ENCODE measurements at places on chromosomes 3 and 15.
A peak's percentile ranks its signal among the peaks of the same experiment; 100 is the strongest.

- peak; percentile 73 for DNase-seq
These were observed 51.7 kb downstream of the CRYGS start for GRCh38 chr3:186492385-186492984.

GRCh38 chr15:24956111-24956838 is 1.5 kb downstream of the SNRPN start:
- DNase-seq = peak; percentile 81

DNA sequence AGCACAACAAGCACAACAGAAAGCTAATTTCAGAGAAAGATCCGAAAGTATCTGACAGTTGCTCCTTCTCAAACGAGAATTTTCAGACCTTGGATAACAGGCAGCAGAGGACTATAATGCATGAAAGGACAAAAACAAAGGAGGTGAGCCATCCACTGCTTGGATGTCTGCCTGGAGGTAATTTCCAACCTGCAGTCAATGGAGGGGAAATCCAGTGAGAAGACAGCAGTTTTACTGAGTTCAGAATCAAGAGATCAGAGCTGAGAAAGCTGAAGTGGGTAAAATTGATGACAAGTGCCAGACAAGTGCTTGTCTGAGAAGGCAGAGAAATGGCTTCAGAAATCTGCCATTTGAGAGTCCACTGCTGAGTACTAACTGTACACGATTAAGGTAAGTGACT is 22.1 kb downstream of the UBE3A start:
- DNase-seq = no peak

DNA sequence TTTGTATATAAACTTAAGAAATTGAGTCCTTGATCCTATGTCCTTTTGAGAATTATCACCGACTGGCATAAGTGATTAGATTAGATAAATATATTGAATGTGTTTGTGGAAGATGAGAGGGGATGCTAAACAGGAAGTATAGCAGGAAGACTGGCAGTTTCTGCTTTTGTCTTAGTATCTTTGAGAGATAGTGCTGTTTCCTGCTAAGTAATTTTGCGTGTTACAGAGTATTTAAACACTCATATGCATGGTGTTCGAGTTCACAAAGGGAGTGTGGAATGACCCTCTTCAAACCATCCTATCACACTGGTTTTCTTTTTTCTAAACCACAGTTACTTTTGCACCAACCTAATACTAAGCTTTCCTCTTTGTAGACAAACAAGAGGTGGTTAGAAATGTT is 106.0 kb downstream of the KLHL25 start:
- DNase-seq = no peak

GRCh38 chr3:53191836-53192480 is 30.9 kb downstream of the PRKCD start:
- DNase-seq = no peak

- no peak for DNase-seq
These were observed 468.6 kb upstream of the AGTR1 start for GRCh38 chr3:148229107-148229506.

GRCh38 chr3:178498871-178499270 is 37.4 kb upstream of the KCNMB2 start:
- no peak for DNase-seq

DNA sequence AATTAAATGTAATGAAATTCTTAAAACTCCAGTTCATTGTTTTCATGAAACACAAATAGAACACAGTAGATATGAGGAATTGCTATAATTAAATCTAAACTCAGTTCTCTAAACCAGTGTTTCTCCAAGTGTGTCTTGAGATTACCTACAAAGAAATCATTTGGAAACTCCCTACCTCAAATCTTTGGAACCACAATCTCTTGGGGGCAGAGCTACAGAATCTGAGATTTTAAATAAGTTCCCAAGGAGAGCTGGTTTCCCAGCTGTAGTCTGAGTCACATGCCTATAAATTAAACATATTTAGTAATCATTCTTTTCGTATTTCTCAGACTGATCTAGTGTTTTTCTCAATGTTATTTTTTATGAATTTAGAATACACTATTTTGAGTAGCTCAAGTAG is 17.0 kb upstream of the ACTC1 start:
- DNase-seq = no peak

GRCh38 chr3:68648494-68648893 is 283.9 kb downstream of the TAFA4 start:
- DNase-seq = no peak

- no peak for DNase-seq
These were observed 27.6 kb downstream of the TKT start for GRCh38 chr3:53227993-53228885.

DNA sequence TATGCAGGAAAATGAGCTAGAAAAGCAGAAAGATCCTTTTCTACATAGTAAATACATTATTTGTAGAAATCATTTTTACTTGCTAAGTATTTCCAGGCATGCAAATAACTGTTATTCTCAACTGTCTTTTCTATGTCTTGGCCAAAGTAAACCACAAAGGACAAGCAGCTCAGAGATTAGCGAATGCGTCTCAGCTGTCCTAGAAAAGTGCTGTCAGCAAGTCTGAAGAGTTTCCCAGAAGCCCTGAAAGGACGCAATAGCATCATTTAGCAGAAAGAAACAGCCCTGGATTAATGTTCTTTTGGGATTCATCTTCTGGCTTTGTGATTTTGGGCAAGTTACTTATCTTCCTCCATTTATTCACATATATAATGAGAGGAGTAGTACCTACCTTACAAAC is 100.3 kb downstream of the ZIC1 start:
- no peak for DNase-seq

- no peak for DNase-seq
These were observed 339.7 kb upstream of the NR2F2 start for GRCh38 chr15:95990833-95991232.

DNA sequence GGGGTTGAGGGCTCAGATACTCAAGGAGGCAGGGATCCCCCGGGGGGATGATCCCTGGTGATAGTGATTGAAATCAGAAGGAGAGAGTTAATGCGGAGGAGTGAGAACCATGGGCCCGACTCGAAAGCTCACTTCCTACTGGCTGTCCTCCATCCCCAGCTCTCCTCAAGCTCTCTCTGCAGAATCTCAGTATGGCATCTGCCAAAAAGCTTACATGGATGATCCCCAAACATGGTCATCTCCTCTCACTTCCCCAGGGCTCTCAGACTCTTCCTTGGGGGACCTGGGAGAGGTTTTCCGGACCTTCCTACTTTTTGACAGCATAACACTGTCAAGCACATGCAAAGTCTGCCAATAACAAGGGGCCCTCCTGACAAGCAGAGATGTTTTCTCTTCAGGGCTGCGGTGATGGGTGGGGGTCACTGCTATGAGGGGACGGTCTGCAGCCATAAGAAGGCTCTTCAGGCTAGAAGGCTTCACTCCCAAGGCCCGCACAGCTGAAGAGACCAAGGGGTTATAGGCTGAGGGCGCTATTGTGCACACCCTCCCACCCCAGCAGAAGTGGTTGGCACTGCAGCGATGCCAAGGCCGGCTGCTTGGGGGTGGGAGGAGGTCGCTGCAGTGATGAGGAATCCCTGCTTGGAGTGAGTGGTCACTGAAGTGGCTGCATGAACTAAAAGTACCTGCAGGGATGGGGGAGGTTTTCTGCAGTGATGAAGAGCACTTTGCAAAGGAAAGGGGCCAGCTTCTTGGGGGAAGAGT is 828 bp upstream of the VWA5B2 start:
- no peak for DNase-seq

DNA sequence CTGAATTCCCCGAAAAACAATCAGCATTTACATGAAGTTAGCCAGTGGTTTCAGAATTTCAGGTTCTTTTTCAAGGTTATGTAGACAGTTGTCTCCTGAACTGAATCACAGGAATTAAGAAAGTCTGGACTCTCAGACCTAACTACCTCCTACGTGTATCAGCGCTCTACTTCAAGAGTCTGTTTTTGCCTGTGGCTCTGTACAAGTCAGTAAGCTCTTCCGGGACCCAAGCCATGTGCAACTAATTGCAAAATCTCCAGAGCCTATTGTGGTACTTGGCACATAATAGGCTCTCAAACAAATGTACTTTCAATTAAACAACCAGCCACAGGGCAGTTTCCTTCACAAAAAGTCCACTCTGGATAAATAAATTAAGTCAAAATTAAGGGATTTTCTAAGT is 414.2 kb downstream of the PDCD6IP start:
- DNase-seq = no peak

GRCh38 chr3:52286777-52287110 is 884 bp upstream of the GLYCTK start:
- DNase-seq = no peak

DNA sequence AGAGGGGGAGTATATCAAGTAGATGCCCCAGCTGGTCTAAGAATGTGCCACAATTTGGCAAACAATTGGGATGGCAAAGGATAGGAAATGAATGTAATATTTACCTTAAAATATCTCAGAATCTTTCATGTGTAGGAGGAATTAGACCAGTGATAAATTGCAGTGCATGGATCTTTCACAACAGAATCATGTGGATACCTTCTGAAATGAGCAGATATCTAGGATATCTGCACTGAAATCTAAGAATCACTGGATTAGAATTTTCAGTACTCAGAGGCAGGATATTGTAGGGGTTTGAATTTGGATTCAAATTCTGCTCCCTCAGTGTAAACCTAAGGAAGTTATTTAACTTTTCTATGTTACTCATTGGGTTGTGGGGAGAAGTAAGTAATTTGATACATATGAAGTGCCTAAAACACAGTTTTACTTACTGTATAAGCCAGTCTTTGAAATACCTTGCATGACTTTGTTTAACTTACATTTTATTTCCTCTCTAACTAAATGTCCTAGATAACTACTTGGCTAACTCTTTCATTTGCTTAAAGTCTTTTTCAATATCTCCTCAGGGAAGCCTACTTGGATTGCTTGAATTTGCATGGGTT is 8.8 kb downstream of the IL1RAP start:
- no peak for DNase-seq

- DNase-seq = no peak
These were observed 276.6 kb downstream of the SHQ1 start for GRCh38 chr3:72571638-72572114.

- DNase-seq = no peak
These were observed 38.7 kb upstream of the MAGEF1 start for GRCh38 chr3:184750349-184751083.

DNA sequence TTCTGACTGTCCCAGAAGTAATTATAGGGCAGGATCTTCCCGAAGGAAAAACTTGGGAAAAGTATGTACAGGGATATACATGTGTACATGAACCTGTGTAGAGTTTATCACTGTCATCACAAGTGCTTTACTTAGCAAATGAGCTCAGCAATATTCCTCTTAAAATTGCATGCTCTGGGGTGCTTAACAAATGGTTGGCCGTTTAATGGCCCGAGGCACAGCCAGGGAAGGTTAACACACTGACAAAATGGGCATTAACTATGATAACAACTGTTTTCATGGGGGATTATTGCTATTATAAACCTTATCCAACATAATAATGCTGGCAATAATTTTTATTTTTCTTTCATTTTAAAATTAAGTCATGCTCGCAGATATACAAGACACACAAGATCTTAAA is 459.3 kb downstream of the TUSC7 start:
- peak; percentile 58 for DNase-seq

DNA sequence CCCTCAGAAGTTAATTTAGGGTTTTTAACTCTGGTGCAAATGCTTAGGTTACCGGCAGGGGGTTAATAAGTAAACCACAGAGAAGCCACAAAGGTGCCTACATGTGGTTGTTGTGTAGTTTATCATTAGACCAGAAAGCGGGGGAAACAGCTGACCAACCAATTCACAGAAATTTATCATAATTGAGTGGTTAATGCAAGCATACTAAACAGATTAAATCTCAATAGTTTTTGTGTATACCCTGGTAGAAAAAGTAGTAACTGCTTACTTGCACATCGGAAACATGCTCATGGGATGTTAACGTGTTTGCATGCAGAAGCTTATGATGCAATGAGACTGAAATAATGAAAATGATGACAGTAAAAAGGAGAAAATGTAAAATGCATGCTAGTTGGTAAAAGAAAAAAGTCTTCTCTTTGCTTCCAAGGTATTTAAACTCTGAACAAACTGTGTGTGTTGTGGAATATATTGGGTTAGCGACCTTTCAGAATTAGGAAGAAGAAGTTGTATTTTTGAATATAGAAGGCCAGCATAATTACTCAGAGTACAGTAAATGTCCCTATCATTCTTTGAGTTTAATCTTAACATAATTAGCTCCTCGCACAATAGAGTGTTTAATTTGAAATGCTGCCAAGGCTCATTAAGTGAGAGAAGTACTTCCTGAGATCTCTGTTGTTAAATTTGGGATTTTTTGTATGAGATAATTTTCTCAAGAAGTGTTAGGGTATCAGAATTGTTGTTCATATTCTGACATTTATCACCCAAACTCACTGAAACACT is 316.2 kb downstream of the PTPRG start:
- DNase-seq = no peak

DNA sequence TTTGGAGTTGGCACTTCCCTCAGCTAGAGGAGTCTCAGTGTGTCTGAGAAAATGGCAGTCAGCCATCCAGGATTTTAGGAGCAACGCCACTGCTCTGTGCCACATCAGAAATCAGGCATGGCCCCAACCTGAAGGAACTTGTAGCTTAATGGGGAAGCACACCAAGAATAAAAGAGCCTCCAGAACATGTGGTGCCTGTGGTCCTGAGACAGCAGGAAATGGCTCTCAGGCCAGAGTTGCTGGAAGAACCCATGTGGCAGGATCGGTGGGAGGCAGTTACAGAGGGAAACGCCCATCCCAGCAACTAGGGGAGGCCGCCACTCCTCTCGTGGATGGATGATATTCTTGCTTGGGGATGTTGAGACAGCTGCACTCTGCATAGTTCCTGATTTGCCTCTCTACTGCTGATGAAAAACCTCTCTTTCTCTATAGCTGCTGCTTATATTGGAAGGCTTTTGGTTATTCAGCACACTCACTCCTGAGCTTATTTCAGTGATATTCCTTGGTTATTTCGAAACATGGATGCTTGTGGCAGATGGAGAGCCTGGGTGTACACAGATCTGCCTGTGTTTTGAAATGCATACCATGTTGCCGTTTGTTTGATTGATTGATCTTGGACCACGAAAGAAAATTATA is 52.4 kb downstream of the KLHL25 start:
- DNase-seq = no peak

- peak; percentile 90 for DNase-seq
These were observed at the start of gene CCDC66 for GRCh38 chr3:56556908-56557830. CCDC66 (plus strand) TSS chr3:56557175; CDS start chr3:56557243, 68 bp downstream.

GRCh38 chr15:63347074-63347857 is 34.4 kb downstream of the CA12 start:
- no peak for DNase-seq

- no peak for DNase-seq
These were observed 3.5 kb upstream of the ISG20 start for GRCh38 chr15:88635318-88635717.

GRCh38 chr3:160027541-160028195 is 39.0 kb downstream of the IL12A start:
- no peak for DNase-seq

GRCh38 chr3:69880069-69880640 is 119.4 kb upstream of the SAMMSON start:
- no peak for DNase-seq

GRCh38 chr15:77464129-77464865 is 43.6 kb downstream of the HMG20A start:
- DNase-seq = no peak

GRCh38 chr3:38541806-38542205 is 45.7 kb downstream of the EXOG start:
- peak; percentile 62 for DNase-seq

GRCh38 chr3:70646635-70647034 is 334.2 kb upstream of the MDFIC2 start:
- no peak for DNase-seq
